H7 (cell line): ENCODE measurements at places on chromosomes 2 and 18. TPM values are rescaled to one million over a fixed set of nuclear protein-coding genes. Genes with fewer than 3 reads are reported as not detected.

LCT gene
- 0.03 TPM in 1 of 2 replicates, not detected in the other for total RNA-seq

CXCR1 gene
- total RNA-seq = not detected in 2 replicates

SPHKAP gene
- total RNA-seq = 0.10 TPM in 1 of 2 replicates, not detected in the other

FEV gene
- total RNA-seq = not detected in 2 replicates

MREG gene
- 12.5 and 14.9 TPM in 2 replicates for total RNA-seq

ZNF396 gene
- 1.4 and 2.0 TPM in 2 replicates for total RNA-seq

ZAP70 gene
- total RNA-seq = 0.33 and 2.5 TPM in 2 replicates

EFR3B gene
- 3.3 and 3.4 TPM in 2 replicates for total RNA-seq

UPP2 gene
- not detected in 2 replicates for total RNA-seq

EFHD1 gene
- total RNA-seq = 3.8 and 4.3 TPM in 2 replicates

AQP12B gene
- not detected in 2 replicates for total RNA-seq
